Subcutaneous preadipocyte (primary cell): ENCODE measurements at places on chromosomes 3 and 15. TPM values are rescaled to one million over a fixed set of nuclear protein-coding genes. Genes with fewer than 3 reads are reported as not detected.

The CSPG5 gene
- 0.20 and 0.37 TPM in 2 replicates for total RNA-seq

The LMAN1L gene
- total RNA-seq: not detected in 2 replicates

The EXOG gene
- total RNA-seq: 9.9 and 12.5 TPM in 2 replicates

The CISH gene
- total RNA-seq: 0.78 and 1.1 TPM in 2 replicates

The SCN11A gene
- under 0.01 TPM in 1 of 2 replicates, not detected in the other for total RNA-seq

The DUOXA2 gene
- not detected in 2 replicates for total RNA-seq

The ANKRD63 gene
- total RNA-seq: not detected in 2 replicates

The CCPG1 gene
- 13.1 and 18.7 TPM in 2 replicates for total RNA-seq

The THSD4 gene
- 5.9 and 38.5 TPM in 2 replicates for total RNA-seq

The IFT122 gene
- 19.9 and 22.4 TPM in 2 replicates for total RNA-seq

The ZNF445 gene
- total RNA-seq: 6.6 and 8.2 TPM in 2 replicates

The CILP gene
- 0.20 and 1.5 TPM in 2 replicates for total RNA-seq

The PHC3 gene
- total RNA-seq: 32.7 and 33.2 TPM in 2 replicates

The PLA2G4B gene
- total RNA-seq: 0.37 and 1.2 TPM in 2 replicates

The SLC22A14 gene
- total RNA-seq: 0.20 and 1.5 TPM in 2 replicates

The CCR3 gene
- total RNA-seq: not detected in 2 replicates

The CEP97 gene
- 11.4 and 21.1 TPM in 2 replicates for total RNA-seq

The EPHA6 gene
- total RNA-seq: not detected in 2 replicates
